Fibroblast of skin of back (primary cell): ENCODE measurements at places on chromosomes 1 and 21.

- no peak for DNase-seq
Measured at GRCh38 chr1:58158016-58158415, 388.5 kb downstream of the OMA1 start.

DNA sequence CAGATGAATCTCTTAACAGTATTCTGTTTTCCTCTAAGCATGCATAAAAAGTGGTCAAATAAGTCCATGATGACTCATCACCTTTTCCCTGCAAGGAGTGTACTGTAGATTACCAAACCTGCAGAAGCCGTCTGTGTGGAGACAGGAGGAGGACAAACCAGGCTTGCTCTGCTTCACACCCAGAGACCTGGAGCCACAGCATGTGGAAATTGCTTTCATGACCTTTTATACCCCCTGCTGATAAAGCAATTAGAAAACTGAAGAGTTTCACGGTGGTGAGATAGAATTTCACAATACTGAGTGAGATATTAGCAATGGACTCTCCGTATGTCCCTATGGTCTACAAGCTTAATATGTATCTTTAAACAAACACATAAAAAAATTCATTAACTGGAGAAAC, 9.4 kb downstream of the CORT start:
- peak; percentile 68 for DNase-seq

- no peak for DNase-seq
Measured at GRCh38 chr1:1442069-1442770, 6.7 kb downstream of the VWA1 start.

DNA sequence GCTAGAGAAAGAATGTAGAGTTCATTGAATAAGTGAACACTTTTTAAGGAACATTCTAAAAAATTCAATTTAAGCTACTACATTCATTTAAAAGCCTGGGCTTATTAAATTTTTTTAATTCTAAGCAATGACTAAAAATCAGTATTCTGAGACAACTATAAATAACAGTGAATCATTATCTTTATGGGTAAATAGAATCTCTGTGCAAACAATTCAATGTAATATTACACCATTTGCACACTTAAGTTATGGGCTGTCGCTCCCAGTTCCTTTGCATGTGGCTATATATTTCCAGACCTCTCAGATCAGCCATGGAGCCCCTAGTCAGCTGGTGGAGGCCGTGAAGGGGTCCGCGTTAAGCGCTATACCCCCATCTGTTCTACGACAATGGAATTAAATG, 65.1 kb downstream of the KCNK1 start:
- DNase-seq, result no peak

- no peak for DNase-seq
Measured at GRCh38 chr1:182889997-182890396, 50.9 kb downstream of the DHX9 start.

- DNase-seq, result peak; percentile 72
Measured at GRCh38 chr1:156160743-156161171, 7.4 kb downstream of the SEMA4A start.

DNA sequence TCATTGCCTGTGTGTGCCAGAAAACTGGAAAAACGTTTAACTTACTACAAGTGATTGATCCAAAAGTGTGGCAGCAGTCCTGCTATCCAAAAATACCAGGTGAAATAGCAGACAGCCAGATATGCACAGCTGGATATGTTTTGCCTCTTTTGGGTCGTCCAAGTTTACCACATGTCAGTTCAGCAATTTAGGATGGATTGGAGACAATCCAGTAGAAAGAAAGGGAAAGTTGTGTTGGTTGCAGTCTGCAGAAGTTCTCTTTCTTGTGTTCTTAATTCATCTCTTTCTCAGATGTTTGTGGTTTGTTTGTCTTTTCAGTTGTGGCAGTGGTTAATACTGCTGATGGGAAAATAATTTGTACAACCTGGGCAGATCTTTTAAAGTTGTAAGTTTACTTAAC, 645.0 kb downstream of the PTPRC start:
- no peak for DNase-seq

GRCh38 chr1:193211539-193211938, 25.1 kb upstream of the B3GALT2 start:
- DNase-seq, result peak; percentile 95

DNA sequence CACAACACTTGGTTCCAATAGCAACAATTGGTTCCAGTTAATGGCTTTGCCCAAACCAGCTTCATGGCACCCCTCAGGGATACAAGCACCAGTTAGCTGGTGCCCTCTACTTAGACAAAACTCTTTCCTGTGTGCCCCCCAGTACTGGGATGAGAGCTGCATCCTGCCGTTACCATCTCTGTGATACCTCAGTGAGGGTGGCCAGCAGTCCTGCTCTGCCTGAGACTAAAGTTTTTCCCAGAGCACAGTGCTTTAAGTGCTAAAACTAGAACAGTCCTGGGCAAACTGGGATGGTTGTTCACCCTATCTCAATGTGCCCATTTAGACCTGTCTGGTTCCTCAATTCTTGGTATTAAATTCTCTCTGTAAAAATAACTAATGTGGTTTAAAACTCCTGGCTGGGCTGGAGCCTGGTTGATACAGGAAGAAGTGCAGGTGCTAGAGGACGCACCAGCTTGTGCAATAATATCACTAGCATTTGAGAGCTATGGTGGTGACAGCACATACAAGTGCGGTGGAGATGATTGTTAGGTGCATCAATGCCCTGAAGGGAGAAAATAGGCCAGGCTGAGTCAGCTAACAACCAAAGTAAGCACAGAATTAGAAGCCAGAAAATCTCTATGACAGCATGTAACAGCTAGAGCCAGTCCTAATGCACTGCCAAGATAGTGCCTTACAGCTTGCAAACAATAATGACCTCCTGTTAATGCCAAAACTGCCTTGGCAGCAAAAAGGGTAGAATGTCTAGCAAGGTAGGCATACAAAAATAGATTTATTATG, 179.8 kb upstream of the GALNT2 start:
- no peak for DNase-seq

GRCh38 chr1:81664341-81664740, 136.4 kb upstream of the ADGRL2 start:
- DNase-seq, result peak; percentile 70

GRCh38 chr1:94603663-94604062, 62.1 kb upstream of the F3 start:
- DNase-seq, result no peak

- no peak for DNase-seq
Measured at GRCh38 chr1:98458511-98459485, 202.7 kb upstream of the SNX7 start.

DNA sequence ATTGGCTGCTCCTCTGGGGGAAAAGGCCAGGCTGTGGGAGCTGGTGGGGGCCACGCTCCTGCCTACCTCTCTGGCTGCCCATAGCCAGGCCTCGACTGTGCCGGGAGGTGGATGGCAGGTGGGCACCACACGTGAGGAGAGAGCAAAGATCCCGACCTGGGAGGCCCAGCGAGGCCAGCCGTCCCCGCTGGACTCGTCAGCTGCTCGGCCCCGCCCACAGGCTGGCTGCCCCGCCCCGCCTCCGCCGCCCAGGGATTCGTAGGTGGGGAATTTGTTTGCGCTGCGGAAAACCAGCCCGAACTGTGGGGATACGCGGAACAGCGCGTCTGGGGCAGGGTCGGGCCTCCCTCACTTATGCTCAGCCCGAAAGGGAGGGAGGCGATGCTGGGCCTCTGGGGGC, 31.7 kb downstream of the TP73 start:
- DNase-seq, result peak; percentile 8

GRCh38 chr1:20486457-20487235, 636 bp upstream of the CAMK2N1 start:
- peak; percentile 56 for DNase-seq

- DNase-seq, result peak; percentile 39
Measured at GRCh38 chr1:22738522-22738921, 27.9 kb downstream of the EPHB2 start.

DNA sequence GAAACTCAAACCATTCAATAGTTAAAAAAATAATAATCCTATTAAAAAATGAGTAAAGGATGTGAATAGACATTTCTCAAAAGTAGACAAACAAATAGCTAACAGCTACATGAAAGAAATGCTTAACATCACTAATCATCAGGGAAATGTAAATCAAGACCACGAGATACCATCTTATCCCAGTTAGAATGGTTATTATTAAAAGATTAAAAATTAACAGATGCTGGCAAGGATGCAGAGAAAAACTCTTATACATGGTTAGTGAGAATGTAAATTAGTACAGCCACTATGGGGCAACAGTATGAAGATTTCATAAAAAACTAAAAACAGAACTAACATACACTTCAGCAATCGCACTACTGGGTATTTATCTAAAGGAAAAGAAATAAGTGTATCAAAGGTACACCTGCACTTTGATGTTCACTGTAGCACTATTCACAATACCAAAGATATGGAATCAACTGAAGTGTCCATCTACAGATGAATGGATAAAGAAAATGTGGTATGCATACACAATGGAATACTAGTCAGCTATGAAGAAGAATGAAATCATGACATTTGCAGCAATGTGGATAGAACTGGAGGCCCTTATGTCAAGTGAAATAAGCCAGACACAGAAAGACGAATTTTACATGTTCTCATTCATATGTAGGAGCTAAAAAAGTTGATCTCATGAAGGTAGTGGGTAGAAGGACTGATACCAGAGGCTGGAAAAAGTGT, 117.9 kb downstream of the ACBD6 start:
- no peak for DNase-seq

GRCh38 chr1:31445951-31446350, 32.9 kb downstream of the SERINC2 start:
- DNase-seq, result no peak

- DNase-seq, result no peak
Measured at GRCh38 chr1:152442301-152442700, 28.2 kb upstream of the CRNN start.

DNA sequence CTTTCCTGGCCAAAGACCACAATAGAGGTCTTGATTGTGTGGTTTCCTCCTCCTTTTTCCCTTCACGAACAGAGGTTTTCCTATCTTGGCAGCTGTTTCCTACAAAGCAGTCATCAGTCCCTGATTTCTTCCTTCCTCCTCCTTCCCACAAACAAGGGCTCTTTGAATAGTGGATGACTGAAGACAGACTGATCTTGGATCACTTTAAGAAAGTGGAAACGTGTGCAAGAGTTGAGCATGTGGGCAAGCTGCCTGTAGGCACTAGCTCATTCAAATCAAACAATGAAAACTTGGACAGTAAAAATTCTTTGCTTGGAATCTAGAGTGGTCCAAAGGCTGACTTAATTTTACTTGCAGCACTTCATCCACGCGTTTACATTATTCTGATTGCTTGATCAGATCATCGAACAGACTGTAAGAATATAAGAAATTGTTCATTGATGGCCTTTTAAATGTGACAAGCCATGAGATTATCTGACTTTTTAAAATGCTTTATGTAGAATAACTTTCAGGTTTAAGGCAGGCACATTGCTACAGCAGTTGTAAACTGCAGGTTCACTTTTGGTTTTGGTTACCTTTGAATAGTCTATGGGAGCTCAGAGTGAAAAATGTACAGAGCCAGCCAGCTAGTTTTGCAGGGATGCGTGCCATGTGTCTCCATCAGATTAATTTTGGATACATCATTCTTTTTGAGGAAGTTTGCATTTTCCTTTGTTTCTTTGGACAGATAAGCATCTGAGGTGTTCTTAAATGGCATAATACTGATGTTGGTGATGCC, 34.4 kb downstream of the ADGRL2 start:
- peak; percentile 9 for DNase-seq

GRCh38 chr1:100757946-100758345, 38.4 kb downstream of the VCAM1 start:
- DNase-seq, result no peak

DNA sequence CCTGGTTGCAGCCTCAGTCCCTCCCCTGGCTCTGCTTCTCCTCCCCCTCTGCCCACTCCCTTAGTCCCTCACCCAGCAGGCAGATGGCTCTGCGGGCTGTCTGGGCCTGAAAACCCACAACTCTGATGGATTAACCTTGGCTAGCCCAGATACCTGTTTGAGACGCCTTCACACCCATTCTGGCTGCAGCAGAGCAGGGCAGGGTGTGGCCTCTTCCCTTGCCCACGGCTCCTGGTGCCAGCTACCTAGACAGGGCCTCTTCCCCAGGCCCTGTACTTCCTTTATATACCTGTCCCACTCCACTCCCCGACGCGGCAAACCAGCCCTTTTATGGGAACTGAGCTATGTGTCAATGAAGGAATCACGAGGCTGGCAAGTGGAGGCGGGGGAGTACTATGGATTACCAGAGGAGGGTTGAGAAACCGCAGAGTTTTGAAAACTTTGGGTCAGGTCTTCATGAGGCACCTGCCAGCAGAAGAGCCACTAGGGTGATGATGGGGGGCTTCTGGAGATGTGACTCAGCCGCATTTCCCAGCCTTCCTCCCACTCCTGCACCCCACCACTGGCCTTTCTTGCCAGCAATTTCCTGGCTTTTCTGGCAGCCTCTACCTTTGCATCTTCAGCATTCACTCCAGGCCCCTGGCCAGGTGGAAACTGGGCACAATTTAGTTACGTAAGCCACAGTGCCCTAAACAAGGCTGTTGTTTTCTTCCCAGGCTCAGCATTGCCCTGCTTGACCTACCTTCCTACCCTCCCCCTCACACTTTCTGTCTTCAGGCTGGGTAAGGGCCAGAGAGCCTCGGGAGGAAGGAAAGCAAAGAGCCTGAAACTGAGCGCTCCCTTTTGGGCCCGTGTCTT, at the start of gene CHI3L1:
CHI3L1 (minus strand) TSS at position 259 of the 858 bp plus-strand sequence; CDS start at position 178, 81 bp downstream.
- no peak for DNase-seq

DNA sequence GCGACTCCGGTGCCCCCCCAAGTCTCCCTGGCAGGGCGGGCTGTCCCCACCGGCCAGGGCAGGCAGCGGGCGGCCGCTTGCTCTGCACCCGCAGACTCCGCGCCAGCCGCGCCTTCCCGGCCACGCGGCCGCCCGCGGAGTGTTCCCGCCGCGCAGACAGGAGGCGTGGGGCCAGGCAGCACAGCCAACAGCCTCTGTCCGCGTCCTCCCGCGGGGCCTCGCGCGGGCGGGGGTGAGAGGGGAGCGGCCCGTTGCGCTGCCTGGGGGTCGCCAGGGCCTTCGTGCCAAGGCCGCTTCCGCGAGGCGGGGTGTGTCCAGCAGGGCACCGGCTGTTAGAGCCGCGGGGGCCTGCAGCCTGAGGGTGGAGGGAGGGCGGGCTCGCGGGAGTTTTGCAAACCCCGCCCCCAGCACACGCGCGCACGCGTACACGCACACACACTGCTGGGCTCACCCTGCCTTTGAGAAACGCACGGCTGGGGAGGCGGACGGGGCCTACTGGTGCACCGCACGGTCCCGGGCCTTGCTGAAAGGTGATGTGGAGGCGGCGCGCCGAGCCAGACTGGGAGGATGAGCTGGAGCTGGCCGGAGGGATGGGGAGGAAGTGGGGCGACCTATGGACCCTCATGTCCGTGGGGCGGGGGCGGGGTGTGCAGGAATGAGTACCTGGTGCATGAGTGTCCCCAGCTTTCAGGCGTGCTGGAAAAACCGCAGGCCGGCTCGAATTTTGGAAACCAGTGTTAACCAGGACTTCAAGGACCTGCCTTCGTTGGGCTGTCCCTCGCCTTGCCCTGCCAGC, 41.5 kb downstream of the KIAA1614 start:
- peak; percentile 65 for DNase-seq

- no peak for DNase-seq
Measured at GRCh38 chr1:196774175-196774574, 465 bp upstream of the CFHR3 start.

DNA sequence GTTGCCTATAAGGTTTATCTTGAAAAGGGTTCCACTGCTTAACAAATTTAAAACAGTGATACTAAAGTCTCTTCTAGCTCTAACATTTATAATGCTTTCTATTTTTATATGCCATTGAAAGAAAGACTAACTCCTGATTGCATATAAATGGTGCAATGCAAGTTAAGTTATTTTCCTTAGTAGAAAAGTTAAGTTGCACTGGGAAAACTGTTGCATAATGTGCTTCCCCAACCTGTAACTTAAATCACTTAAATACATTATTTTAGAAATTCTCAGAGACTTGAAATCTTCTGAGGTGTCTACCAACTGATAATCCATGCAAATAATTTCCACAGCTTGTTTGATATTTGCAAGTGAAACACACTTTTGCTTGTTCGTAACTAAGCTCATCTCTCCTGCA, 175.0 kb upstream of the HMCN1 start:
- no peak for DNase-seq
